Activated CD4-positive, alpha-beta T cell treated with anti-CD3 and anti-CD28 coated beads, Interleukin-2, amount 50 U/mL, for 24 hours (primary cell): ENCODE measurements at places on chromosomes 3 and 15.

GRCh38 chr3:110420158-110420641 lies 651.4 kb upstream of the NECTIN3 start:
- no peak for DNase-seq

GRCh38 chr15:90594301-90594738 lies 64.6 kb downstream of the CRTC3 start:
- peak; percentile 67 for DNase-seq

DNA sequence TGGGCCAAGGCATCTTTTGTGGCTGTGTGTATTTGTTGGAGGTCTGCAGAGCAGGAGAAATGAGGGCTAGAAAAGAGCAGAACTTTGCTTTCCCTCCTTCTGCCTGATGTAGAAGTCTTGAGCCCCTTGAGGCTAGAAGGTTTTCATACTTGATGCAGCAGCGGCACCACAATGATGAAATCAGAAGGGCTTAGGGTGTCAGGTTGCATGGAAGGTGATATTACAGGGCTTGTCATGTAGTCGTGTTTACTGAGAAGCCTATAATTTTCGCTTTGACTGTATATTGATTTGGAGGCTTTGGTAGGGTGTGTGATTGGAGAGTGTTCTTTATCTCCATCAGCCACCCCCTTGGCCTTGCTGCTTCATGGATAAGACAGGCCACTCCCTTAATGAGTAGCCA lies 339.8 kb downstream of the THSD4 start:
- DNase-seq, result no peak

DNA sequence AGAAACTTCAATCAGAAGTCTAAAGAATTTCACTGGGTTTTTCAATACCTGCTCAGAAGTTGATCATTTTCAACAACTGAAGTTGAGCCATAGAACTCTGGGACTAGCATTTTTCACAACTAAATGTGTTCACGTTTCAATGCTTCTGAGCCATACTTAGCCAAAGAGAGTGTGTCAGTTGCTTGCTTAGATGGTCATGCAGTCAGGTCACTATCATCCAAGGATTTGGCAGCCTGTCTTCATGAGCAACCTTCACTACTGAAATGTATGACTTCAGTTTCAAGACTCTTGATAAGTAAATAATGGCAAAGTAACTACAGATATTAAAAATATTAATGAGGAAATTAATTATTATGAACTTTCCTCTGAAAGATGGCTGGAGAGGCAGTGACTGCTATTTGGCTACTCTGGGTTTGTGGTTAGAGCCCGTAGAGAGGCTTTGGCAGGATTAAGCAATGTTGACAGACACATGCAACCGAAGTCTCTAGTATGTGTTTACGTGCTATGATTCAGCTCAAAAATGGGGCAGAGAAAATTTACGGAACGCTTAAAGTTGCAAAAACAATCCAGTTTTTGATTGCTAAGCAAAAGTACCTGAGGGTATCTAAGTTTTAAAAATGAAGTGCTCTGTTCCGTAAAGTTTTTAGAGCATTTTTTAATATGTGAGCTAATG lies 133.8 kb downstream of the GMNC start:
- no peak for DNase-seq

DNA sequence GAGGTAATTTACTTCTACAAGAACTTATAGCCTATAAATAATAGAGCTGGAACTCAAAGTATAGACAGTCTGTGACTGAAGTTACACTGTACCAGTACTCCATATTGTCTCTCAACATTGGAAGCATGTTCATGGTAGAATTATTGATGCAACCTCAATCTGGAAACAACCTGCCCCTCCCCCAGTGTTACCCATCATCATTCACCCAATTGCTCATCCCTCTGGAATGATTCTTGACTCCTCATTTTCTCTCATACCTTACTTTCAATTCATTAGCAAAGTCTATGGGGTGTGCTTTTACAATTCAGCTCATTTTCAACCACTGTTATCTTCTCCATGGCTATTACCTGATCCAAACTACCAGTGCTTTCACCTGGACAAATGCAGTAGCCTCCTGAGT lies 151.7 kb downstream of the CPNE4 start:
- no peak for DNase-seq

DNA sequence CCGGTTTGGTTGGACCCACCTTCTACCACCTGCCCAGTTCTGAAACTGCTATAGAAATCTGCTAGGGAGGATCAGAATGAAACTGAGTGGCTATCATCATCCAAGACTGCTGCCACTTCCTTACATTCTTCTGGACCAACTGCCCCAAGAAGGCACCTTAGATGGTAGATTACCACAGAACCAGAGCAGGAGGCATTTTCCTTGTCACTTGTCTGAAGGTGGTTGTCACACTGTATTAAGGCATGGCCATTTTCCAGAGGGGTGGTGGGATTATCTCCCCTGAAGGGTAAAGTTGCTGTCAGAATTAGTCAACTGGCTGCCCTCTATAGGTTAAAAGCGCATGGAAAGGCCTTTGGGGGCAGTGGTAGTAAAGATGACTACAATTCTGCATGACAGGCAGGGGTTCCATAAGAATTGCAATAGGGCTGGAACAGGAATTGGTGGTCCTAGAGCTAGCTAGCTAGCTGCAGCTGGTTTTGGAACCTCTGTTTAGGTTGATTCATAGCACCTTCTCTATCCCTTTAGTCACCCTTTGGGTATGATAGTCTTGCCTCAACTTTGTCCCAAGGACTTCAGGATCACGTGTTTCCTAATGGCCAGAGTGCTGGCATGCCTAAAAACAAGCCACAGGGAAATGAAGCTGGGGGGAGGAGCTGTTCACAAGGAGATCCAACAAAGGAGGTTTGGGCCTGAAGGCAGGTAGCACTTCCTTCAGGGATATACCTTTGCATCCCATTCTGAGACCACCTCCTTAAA lies 4.8 kb upstream of the CSPG5 start:
- DNase-seq, result no peak

DNA sequence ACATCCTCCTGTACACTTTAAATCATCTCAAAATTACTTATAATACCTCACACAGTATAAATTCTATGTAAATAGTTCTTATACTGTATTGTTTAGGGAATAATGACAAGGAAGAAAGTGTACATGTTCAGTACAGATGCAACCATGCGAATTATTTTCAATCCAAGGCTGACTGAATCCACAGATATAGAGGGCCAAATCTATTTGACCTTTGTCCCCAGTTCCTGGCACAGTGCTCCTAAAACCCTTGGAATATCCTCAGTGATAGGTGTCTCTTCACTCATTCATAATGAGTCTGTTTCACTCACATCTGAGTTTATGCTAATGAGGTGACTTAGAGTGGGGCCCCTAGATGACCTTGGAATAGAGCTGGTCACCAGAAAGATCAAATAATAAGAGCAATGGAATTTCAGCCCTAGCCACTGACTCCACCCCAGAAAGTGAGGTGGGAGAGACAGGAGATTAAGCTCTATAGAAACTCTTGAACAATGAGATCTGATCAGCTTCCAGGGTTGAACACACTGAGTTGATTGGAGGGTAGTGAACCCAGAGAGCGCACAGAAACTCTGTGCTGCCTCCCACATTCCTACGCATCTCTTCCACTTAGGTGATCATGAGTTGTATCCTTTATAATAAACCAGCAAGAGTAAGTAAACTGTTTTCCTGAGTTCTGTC lies 65.3 kb downstream of the ADAM10 start:
- no peak for DNase-seq

DNA sequence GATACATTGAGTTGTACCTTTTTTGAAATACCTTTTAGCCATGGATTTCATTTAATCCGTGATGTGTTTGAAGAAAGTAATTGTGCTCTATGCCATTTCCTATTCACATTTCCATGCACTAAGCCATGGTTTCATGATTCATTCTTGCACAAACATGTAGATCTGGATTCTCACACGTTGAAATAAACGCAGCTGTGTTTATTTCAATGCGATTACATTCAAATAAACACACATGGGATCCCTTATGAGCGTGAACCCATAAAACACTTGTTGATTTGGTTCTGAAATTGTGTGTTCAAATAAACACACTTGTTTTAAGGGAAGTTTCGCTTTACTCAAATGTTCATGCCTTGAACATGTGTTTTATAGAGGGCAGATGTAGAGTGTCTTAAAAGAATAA lies 39.2 kb downstream of the BBX start:
- no peak for DNase-seq

GRCh38 chr3:152317956-152318355 lies 49.2 kb downstream of the MBNL1 start:
- DNase-seq, result no peak

DNA sequence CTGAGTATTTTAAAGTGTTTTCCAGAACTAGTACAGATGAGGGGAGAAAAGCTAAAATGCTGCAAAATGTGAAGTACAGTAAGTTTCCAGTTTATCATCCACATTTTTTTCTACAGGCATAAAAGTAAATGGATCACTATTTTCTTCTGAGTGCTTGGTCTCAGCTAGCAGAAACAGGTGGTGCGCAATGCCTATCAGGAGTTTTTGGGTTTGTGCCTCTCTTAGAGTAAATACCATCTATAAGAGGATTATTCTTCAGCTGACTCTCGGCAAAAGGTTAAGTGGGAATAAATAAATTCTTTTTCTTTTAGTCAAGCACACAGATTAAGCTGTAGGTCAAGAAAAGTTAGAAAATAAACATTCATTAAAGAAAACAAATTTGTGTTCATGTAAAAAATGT lies 1027.7 kb downstream of the PLOD2 start:
- no peak for DNase-seq

- no peak for DNase-seq
Measured at GRCh38 chr15:25171111-25171811, 216.5 kb downstream of the SNRPN start.

DNA sequence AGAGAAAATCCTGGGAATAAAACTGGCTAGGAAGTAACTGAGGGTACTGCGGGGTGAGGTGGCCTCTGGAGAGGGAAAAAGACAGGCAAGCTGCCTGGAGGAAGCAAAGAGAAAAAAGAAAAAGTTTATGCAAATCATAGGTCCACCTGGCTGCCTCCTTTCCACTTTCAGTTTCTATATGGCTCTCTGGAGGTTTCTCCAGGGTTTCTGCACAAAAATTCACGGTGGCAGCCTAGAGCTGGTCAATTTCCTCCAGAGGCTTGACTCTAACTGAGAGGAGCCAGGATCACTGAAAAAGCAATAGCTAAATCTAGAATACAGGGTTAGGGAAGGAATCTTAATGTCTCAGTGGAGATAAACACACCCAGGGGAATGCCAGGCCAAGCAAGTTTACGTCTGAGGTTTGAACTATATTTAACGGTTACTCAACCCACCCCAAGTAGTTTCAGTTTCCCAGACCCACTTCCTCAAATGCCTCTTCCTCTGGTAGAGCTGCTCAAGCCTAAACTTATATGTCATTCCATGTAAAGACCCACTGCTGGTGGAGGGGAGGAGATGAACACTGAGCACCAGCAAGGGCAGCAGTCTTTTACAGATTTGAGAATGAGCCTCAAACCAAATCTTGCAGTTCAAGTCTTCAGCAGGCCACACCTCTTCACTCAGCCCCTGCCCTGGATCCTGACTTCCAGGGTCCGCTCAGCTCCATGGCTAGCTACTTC lies 5.7 kb downstream of the LYSMD2 start:
- no peak for DNase-seq

GRCh38 chr3:187210545-187211327 lies 13.4 kb downstream of the RTP1 start:
- DNase-seq, result no peak

DNA sequence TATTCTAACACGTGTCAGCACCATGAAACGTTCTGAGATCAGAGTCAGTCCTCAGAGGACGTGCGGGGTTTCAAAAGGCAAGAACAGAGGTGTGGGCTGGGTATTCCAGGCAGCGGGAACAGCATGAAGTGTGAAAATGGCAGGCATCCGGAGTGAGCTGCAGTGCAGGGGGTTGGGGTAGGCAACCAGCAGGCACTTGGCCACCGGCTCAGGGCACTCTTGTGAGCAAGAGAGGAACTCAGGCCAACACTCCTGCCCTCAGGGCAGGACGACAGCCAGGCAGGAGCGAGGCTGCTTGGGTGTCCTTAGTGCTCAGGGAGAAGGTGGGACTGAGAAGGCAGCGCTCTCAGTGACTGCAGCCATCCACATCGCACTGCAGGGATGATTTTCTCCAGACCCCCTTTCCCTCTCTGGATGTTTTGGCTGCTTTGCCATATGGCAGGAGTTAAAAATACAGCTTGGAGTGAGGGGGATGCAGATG lies 151.1 kb downstream of the NUP210 start:
- no peak for DNase-seq

DNA sequence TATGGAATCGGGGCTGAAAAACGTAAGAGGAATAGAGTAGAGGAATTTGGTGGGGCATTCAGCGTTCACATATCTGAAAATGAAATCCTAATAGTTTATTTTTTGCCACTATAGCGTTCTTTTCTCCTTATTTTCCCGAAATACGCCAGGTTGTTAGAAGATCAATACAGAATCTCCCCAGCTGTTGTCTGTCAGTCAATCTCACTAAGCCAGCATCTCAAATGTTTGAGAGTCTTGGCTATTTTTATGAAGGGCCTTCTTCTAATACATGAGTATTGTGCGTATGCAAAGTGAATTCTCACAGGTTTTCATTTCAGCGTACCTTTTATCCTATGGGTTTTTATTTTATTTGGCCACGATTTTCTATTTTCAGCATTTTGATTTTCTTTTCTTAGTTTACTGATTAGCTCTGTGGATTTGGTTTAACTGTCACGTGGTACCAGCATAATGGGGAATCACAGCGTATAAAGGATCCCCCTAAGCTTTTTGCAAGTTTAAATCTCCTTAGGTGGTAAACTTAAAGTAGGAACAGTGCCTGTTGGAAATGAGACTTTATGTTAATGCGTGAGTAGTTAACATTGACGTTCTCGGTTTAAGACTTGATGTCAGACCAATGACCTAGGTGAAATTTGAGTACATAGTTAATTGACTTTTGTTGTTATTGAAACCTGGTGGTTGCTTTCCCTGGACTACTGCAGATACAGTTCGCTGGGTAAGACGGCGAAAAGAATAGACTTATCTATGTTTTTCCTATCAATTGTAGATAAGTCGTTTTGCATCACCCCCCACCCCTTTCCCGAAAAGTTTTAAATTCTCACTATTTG lies 1.3 kb downstream of the FXR1 start:
- DNase-seq, result no peak

GRCh38 chr3:81962396-81962795 lies 201.0 kb upstream of the GBE1 start:
- DNase-seq, result no peak

- peak; percentile 7 for DNase-seq
Measured at GRCh38 chr15:44788748-44789147, 52.4 kb downstream of the TRIM69 start.

GRCh38 chr3:136476280-136476679 lies 226.1 kb downstream of the PCCB start:
- DNase-seq, result no peak

DNA sequence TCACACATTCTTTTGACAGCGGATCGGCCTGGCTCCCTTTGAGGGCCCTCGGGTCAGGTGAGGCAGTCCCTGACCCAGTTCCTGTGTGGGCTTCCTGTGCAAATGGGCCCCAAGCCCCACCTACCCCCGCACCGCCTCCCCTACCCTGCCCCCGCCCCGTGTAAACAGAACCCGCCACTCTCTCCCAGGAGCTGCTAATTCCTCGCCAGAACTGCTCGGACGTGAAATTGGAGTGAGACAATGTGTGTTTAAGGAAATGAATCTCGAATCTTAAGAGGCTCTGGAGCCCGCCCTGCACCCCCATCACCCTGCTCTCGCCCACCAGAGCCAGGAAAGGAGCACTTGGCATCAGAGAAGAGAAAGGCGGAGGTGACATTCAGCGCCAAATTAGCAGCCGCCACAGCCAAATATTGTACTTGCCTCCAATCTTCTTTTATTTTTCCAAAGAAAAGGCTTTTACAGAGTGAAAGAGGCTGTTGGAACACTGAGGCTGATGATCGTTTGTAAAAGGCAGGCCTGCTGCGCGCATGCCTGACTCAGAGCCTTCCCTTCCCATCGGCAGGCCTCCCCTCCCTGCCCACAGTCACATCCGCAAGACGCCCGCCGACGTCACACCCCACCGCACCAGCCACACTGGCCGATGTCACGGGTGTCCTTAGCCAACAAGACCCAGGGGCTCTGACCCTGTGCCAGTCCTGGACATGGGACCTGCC lies 53.1 kb downstream of the CACNA2D2 start:
- peak; percentile 27 for DNase-seq
